PC-3 (cell line): ENCODE measurements at places on chromosomes 2 and 18. TPM values are rescaled to one million over a fixed set of nuclear protein-coding genes. Genes with fewer than 3 reads are reported as not detected.

GRCh38 chr2:174597009-174597344 lies 627 bp downstream of the WIPF1 start:
- no peak for DNase-seq

DNA sequence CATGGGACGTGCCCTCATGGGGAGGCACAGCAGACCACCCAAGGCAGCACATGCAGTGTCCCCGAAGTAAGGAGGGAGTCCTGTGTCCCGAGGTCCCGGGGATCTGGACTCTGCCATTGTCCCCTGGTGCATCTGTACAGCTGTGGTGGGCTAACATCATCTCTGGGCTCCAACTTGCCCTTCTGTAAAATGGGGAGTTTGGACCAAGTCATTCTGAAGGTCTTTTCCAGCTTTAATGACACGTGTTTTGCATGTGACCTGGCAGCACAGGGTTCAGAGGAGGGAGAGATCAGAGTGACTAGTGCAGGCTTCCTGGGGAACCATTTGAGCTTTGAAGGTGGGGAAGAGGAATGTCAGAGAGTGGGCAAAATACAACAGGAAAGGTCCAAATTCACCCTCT lies 21.5 kb downstream of the ITM2C start:
- no peak for DNase-seq

DNA sequence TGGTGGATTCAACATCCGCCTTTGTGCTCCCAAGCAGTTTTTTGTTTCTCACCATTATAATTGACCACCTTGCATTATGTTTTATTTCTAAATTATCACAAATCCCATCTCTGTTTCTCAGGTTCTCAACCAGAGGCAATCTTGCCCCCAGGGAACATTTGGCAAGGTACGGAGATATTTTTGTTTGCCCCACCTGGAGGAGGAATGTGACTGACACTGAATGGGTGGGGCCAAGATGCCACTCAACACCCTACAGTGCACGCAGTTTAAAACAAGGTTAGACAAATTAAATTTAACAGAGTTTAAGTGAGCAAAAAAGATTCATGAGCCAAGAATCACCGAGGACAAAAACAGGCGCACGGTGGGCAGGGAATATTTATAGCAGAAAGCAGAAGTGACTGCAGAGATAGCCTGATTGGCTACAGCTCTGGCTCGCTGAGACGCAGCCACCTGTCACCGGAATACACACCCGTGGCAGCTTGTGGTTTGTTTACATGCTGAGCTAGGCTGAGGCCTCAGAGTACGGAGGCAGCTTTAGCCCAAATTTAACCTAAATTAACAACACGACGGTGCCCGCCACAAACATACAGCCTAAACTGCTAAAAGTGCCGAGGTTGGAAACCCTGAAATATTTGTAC lies 150.0 kb upstream of the ALKAL2 start:
- DNase-seq, result peak; percentile 72

DNA sequence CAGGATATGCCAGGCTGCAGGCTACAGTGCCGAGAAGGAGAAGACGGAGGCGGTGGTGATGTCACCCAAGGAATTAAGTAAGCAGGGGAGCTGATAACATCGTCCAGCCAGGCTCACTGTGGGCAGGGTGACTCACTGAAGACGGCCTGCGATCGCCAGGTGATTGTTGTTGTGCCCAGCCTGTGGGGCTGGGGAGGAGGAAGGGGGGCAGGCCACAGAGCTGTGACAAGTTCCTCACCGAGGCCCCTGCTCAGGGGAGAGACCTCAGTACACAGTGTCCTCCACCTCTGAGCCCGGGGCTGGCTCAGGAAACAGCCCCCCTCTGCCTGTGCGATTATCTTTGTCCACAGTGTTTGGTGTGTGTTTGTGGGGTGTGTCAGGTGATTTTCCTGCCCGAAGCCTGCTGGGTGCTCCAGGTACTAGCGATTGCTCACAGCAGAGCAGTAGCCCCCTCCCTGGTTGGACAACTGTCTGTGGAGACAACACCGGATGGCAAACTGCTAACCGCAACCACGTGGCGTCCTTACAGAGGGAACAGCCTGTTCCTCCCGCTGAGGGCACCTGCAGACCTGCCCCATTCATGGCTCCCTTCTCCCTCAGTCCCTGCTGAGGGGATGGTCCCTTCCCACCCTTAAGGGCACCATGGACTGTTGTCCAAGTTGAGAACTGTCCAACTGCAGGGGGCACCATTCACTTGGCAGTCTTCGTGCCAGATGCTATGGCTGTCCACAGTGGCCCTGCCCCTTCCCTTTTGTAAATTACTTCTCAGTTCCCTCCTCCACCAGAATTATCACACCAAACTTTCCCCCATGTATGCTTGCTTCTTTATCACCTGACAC lies 95.1 kb downstream of the ZFP36L2 start:
- peak; percentile 94 for DNase-seq

DNA sequence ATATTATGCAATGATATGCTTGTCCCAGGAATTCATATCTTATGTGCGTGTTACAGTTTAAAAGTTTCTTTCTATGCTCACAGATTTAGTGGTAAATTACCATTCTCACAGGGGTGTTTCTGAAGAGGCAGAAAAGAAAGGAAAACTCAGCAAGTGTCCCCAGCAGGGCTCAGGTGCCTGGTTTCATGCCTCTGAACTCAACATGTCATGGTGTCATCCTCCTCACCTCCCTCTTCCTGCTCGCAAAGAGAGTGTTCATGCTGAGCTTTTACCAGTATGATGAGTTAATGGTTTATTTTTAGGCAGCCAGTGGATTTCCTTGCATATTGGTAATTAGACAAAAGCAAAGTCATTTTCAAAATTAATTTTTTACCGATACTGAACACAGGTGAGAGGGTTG lies 492.9 kb upstream of the ZEB2 start:
- no peak for DNase-seq

GRCh38 chr2:69202327-69202726 lies 184.7 kb downstream of the GFPT1 start:
- no peak for DNase-seq

DNA sequence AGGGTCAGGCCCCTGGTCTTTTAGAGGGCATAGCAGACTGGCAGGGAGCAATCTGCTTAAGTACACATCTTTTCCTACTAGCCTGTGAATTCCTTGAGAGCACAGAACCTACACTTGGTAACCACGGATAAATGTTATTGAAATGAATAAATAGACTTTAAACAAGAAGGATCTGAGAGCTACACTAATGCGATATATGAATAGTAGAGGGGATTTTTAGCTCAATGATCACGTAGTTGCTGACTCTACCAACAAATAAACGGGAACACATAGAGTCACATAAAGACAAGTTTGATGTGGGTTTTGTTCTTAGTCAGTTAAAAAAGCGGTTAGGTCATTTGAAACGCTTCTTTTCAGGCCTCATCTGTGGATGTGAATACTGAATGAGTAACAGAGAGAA lies 290.3 kb upstream of the CCDC68 start:
- DNase-seq, result peak; percentile 24

DNA sequence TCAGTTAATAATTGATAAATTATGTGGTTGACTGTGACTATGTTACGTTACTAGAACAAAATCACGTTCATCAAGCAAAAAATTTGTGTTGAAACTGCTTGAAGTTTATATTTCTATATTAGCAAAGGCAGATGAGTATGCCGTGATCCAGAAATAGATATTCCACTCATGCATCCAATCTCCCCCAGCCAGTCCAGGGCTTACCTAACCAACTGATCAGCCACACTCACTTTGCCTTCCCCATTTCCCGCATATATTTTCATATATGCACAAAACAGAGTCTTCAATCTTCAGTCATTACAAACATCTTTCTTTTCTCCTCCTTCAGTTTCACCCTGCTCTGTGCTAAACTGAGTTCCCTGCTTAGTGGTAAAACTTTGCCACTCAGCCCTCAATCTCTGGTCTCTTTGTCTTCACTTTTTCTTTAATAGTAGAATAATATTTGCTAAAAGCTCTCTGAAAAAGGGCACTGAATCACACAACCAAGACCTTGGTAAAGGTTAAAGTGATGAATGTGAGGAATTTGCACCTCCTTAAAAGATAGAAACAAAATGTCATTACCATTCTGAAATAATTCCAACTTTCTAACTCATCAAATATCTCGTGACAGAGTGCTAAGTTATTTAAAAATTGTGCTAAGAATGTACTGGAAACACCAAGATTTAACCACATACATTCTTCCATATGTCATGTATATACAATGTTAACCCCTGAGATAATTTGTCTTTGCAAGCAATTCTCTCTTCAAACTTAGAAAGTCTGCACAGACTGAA lies 893.2 kb upstream of the CRIM1 start:
- DNase-seq, result no peak

DNA sequence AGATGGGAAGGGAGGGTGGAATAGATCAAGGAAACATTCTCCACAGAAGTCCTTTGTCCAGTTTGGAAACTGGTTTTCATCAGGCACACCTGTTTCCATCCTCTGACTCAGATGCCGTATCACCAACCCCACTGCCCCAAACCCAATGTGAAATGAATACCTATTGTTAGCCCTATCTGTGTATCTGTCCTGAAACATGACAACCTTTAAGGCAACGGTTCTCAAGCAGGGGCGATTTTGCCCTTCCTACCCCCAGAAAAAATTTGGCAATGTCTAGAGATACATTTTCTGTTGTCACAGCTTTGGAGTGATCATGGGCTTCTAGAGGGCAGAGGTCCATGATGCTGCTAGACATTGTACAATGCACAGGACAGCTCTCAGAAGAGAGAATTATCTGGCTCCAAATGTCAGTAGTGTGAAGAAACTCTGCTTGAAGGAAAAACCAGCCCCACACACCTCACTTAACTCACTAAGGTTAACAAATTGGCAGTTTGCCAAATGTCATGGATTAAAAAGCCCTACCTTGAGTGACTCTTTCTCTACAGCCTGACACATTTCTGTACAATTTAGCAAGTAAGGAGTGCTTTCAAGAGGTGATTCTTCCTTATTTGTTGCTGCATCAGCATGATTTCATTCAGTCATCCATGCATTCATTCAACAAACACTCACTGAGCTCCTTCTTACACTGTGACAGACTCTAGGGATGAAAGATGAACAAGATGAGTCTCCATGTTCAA lies 3.4 kb downstream of the SCTR start:
- no peak for DNase-seq

- no peak for DNase-seq
Observed at GRCh38 chr18:57352271-57352701, at the start of gene ST8SIA3. TSS of gene ST8SIA3 (plus strand) at chr18:57352557. CDS start at chr18:57352847, 290 bp downstream.

DNA sequence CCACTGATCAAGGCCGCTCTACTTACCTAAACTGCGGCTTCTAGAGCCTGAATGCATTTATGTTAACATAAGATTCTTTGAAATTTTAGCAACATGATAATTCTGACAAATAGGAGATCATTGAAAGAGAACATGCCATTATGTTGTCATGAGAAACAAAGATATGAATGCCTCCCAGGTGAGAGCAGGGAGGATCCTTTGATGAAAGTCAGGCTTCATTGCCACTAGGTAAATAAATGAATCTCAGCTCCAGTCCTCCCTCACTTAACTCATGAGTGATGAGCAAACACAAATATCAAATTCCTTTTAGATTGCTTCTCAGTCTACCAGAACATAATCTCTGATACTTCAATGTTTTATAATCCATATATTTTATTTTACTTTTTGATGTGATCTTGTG lies 463.2 kb upstream of the CDH7 start:
- peak; percentile 8 for DNase-seq

LYPD6 gene
- 1.9 and 2.4 TPM in 2 replicates for total RNA-seq

HSPE1 gene
- 266 and 321 TPM in 2 replicates for total RNA-seq

SLC5A6 gene
- 46.0 and 48.1 TPM in 2 replicates for total RNA-seq

MLPH gene
- 201 and 270 TPM in 2 replicates for total RNA-seq

DSG4 gene
- 0.04 TPM in 1 of 2 replicates, not detected in the other for total RNA-seq
